ENCODE measurements at places on chromosomes 5 and 9.

DNA sequence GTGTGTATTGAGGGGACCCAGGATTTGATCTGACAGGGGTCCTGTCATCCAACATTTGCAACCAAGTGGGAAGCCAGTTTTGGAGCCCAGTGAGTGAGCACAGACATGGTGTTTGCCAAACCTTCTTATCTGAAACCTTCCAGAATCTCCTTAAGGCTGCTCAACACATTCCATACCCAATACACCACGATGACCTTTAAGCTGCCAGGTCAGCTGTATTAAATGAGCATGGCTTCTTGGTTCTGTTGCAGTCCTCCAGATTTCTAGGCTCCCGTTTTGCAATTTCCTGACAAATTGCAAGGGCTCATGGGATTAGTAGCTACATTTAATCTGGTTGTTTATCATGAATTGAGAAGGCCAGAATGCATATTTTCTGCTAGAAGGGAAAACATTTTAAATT is 124.2 kb upstream of the ATP10B start:
- no peak for DNase-seq

- no peak for DNase-seq
Observed at GRCh38 chr5:74375271-74375670, 265.3 kb downstream of the ENC1 start.

GRCh38 chr5:38420691-38421390 is 135.6 kb downstream of the LIFR start:
- DNase-seq = no peak

DNA sequence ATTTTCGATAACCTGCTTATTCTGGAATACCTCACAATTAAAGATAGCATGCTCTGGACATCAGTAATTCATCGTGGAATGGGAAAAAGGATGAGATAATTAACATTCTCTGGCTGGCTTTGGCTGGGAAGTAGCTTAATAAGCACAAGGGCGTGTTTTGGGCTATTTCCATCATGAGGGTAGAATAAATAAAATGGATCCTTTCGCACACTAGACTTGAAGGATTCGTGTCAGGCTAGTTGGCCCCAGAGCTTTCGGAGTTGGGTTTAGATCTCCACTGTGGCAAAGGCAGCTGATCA is 151.2 kb upstream of the ADRA1B start:
- no peak for DNase-seq

- DNase-seq = no peak
Observed at GRCh38 chr9:127036437-127036836, 86.0 kb downstream of the ANGPTL2 start.

DNA sequence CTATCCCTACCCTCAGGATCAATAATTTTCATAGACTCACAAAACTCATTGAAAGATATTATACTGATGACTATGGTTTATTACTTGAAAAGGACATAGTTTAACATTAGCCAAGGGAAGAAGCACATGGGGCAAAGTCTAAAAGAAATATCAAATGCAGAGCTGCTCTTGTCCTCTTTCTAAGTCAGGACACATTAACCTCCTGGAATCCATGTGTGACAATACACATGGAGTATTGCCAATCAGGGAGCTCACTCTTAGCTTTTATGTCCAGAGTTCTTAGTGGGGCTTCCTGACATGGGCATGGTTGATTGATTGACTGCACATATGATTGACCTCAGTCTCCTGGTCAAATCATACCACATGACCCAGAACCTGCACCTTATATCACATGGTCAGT is 165.5 kb upstream of the COX7C start:
- DNase-seq = no peak

- no peak for DNase-seq
Observed at GRCh38 chr5:133130387-133131118, 78.7 kb downstream of the HSPA4 start.

DNA sequence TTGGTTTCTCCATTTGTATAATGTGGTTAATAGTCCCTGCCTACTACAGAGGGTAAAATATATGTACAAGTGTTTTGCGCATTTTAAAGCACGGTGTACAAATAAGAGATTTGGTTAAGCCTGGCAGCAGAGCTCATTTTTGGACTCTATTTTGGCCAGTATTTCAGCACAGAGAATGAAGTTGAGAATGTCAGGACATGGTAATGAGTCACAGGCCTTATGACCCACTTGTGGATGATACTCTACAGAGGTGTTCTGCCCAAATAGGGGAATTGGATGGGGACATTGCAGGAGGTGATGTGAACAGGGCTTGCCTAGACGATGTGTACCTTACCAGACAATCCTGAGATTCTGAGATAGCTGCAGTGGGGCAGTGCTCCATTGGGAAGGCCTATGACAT is 50.6 kb downstream of the MELK start:
- no peak for DNase-seq

DNA sequence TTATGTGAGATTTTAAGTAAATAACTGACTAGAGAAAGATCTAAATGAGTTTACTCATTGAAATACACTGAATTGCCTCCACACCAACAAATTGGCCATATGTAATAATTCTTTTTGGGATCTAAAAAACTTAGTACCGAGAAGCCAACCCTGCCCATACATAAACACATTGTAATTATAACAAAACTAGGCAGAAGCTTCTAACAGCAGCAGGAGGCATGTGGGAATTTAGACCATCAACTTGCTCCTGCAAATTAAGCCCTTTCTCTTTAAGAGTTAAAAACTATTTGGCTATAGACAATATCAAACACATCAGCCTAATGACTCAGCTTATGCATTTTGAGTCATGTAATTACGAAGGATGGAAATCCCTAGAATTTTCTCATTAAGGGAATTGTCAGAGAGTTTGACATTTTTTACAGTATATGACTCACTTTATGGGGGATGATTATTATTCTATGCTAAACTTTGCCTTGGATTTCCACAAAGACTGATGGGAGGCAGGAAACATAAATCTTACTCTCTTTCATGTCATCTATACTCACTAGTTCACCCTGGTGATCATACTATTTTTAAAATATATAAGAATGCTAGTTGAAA is 1.0 kb downstream of the IL7R start:
- DNase-seq = no peak

- DNase-seq = no peak
Observed at GRCh38 chr9:95580812-95581761, 64.3 kb upstream of the PTCH1 start.
